AG08395 (cell line): ENCODE measurements at places on chromosomes 2 and 18.

DNA sequence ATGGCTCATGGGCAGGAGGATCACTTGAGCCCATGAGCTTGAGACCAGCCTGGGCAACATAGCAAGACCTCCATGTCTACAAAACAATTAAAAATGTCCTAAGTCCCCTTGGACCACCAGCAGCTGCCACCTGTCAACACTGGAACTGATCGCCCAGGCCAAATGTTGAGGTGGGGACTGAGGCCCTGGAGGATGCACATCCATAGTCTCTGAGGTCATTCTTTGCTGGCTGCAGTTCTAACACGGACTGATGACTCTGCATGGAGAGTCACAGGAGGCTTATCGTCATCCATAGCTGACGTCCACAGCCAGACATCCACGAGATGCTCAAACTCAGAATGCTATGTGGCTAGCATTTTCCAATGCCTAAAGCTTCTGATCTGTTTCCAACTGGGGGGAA lies 151.3 kb downstream of the BCL2 start:
- no peak for DNase-seq

- no peak for DNase-seq
Observed at GRCh38 chr18:11987527-11987926, 6.2 kb downstream of the IMPA2 start.

DNA sequence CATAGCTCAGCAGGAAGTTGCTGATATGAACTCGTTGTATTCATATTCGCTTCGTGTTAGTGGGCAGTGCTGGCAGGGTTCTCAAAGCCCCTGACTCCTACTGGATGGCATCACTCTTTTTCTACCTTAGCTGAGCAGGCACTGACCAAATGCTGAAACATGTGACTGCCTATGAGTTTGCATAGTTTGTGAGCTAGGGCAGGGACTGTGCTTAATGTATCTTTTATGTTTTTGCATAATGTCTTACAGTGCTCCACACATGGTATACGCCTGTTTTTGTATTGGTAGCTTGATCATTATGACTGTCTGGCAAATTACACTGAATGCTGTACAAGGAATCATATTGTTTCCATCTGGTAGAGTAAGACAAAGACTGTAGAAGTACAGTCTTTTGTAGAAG lies 305.3 kb downstream of the PARD3B start:
- no peak for DNase-seq

GRCh38 chr2:40178971-40179370 lies 272.9 kb downstream of the SLC8A1 start:
- no peak for DNase-seq

DNA sequence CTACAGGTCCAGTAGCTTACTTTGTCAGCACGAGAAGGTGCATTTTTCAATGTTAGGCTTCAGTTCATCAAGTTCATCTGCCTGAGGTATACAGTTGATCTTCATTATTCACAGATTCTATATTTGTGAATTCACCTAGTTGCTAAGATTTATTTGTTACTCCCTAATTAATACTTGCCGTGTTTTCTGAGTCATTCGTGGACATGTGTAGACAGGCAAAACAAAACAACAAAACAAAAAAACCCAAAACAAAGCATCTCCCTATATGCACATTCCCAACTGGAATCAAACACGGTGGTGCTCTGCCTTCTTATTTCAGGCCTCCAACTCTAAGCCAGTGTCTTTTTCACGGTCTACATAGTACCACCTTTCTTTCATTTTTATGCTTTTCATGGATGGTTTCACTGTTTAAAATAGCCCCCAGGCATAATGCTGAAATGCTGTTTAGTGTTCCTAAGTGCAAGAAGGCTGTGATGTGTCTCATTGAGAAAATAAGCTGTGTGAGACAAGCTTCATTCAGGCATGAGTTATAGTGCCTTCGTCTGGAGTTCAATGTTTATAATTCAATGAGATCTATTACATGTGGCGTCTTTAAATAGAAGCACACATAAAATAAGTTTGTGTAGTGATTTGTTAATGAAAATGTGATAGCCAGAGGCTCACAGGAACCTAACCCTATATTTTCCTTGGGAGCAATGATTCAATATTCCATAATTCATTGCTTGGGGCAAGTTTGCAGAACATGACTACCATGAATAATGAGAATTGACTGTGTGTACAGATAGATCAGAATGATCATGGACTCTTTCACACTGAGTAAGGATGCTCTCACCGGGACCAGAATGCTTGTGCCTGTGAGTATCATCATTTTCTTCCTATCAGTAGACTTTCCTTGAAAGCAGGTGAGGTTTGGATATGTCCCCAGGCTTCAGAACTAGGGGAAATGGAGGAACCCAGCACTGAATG lies 24.6 kb downstream of the ITGB6 start:
- no peak for DNase-seq

GRCh38 chr2:17822445-17823117 lies 6.3 kb downstream of the MSGN1 start:
- DNase-seq: no peak

- DNase-seq: no peak
Observed at GRCh38 chr18:3114451-3114850, 101.5 kb upstream of the LPIN2 start.

DNA sequence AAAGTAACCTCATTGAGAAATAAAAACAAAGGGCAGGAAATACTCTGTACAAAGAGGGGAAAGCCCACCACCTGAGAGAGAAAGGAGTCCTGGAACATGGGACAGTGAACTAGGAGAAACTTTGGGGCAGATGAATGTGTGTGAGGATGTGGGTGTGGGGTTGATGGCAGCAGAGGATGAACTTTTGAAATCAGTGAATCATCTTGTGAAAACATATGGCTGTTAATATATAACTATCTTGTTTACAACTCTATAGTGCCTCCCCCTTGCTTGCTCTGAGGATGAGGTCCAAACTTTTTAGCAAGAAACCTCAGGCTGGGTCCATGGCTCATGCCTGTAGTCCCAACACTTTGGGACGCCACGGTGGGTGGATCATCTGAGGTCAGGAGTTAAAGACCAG lies 171.8 kb upstream of the LHCGR start:
- no peak for DNase-seq

DNA sequence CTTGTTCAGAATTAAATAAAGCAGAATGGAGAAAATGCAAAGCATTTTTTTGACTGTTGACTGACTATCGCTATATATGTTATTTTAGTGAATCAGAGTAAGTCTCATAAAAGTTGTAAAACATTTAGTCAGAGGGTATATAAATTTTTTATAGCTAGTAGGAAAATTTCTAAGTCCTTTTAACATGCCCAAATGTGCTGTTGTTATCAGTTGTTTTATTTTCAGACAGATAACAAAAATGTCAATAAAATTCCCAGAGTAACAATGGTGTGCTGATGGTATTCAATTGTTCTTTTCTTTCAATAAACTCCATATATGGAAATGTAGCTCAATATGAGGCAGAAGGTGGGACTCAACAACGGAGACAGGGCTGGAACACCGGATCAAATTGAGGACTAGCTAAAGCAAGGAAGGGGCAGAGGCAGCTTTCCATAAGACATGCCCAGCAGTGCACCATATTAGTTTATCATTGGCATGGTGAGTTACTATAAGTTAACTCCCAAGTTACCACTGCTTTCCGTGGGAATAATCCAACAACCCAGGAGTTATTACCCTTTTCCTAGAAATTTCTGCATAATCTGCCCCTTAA lies 26.6 kb downstream of the GULP1 start:
- DNase-seq: no peak

GRCh38 chr2:44189104-44189503 lies 20.4 kb downstream of the PPM1B start:
- DNase-seq: no peak

- no peak for DNase-seq
Observed at GRCh38 chr18:13043066-13043465, 51.9 kb downstream of the CEP192 start.

DNA sequence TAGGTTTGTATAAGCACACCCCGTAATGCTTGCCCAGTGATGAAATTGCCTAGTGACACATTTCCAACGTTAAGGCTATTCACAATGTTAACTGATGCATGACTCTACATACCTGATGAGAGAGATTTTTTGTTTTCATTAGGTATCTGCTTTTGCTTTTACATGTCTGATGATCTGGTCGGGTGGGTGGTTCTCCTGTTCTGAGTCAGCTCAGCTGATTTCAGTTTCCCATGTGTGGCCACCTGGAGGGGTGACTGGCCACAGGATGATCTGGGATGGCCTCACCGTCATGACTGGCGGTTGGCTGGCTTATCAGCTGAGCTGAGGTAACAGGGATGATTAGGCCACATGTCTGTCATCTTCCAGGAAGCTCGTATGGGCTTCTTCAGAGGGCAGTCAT lies 33.8 kb upstream of the ACYP2 start:
- no peak for DNase-seq

DNA sequence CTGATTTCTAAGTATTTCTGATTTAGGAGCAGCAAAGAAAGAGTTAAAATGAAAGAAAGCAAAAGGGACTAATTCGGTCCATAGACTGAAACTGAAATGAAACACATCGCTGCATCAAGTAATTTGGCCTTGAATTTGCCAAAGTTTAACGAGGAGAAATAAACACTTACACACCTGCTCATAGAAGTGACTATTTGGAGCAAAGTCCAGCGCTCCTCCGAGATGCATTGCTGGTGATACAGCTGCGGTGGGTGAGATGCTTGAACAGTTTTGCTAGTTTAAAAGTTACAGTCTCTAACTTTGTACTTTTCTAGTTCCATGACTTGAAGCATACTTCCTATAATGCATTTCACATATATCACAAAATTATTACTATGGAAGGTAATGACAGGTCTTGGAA lies 18.3 kb downstream of the GALR1 start:
- DNase-seq: no peak

- DNase-seq: no peak
Observed at GRCh38 chr18:9240270-9240669, 94.3 kb upstream of the TWSG1 start.

GRCh38 chr2:28602751-28603639 lies 107.1 kb downstream of the PLB1 start:
- no peak for DNase-seq
